Ammon's horn (tissue), 1 donor: ENCODE measurements at places on chromosomes 4 and X.

GRCh38 chr4:53782458-53782845, 191.2 kb upstream of the LNX1 start:
- DNase-seq: no peak

GRCh38 chr4:151347490-151348235, 22.3 kb upstream of the SH3D19 start:
- no peak for DNase-seq

DNA sequence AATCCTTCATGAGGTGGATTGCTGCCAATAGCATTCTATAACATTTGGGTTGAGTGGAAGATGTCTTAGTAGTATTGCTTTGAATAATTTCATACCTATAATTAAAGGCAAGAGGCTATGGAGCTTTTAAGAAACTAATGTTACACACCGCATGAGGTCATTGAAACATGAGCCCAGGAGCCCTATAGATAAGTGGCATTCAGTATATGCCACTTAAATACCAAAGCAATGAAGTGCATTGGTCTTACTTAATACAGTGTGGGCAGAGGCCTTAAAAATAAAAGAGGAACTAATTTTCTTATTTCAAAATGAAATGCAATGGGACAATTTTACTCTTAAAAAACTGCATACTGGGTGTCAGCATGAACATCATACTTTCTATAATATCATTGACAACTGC, 47.5 kb downstream of the SPATA18 start:
- DNase-seq: no peak

GRCh38 chr4:150584111-150584915, 2.4 kb downstream of the MAB21L2 start:
- DNase-seq: no peak

DNA sequence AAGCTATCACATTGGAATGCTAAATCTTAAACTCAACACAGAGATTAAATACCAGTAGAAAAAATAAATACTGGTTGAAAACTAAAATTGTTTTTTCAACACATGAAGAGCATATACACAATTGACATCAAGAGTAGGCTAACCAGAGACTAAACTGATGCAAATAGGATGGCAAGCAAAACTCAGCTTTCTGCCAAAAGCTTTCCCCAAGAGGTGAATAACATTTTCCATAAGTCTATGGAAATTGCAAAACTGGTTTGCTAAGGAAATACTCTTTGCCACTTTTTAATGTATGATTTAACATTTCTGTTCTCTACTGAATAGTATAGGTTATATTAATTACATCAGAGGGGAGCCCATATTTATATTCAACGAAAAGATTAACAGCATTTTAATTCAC, 23.8 kb downstream of the IQCM start:
- no peak for DNase-seq

GRCh38 chr4:122500852-122501501, 44.5 kb upstream of the IL2 start:
- DNase-seq: no peak

- DNase-seq: peak; percentile 61
Measured at GRCh38 chr4:1626151-1626550, 58.0 kb downstream of the FAM53A start.

DNA sequence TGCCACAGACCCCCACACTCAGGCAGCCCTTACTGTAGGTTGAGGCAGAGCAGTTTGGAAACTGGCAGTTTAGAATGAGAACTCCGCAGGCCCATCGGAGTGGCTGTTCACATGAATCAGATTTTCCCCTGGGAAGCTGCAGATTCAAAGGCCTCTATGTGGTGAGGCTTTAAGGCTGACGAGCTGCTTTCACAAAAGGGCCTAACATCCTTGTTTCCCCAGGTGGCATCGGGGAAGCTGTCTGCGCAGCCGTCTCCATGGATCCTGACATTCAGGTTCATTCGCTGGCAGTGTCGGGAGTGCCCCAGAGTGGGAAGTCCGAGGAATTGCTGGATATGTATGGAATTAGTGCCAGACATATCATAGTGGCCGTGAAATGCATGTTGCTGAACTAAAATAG, 33.7 kb downstream of the TKTL1 start:
- no peak for DNase-seq

GRCh38 chr4:55099816-55100215, 25.6 kb downstream of the KDR start:
- no peak for DNase-seq

DNA sequence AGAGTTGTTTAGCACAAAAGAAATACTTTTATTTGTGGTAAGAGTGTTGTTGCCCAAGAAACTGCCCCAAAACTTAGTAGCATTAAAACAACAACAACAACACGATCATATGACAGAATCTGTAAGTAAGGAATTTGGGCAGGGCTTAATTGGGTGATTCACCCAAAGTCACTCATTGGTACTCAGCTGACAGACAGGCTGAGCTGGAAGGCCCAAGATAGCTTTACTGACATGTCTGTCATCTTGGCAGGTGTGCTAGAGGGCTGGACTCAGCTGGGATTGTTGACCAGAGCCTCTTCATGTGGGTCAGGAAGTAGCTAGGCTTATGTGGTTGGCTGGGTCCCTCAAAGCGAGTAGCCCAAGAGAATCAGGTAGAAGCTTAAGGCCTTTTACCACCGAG, 52.3 kb downstream of the KIAA0232 start:
- no peak for DNase-seq

DNA sequence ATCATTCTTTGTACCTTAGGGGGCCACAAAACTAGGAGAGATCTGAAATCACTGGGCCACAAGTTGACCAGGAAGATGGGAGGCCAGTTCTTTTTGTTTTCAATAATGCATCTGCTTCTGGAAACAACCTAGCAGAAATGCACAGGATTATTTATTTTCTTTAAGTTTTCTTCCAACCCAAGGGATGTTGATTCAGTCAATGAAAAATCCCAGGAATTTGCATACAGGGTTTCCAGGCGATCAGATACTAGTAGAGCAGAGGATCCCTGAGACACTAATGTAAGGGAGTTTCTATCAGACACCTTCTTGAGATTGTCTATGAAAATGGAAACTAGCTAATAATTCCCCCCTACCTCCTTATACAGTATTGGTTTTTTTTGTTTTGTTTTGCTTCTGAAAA, 7.4 kb downstream of the ATOH1 start:
- DNase-seq: no peak

- DNase-seq: no peak
Measured at GRCh38 chrX:45980726-45981125, 564.5 kb downstream of the ZNF674 start.

GRCh38 chrX:276581-277201, 4.5 kb upstream of the PLCXD1 start:
- no peak for DNase-seq

DNA sequence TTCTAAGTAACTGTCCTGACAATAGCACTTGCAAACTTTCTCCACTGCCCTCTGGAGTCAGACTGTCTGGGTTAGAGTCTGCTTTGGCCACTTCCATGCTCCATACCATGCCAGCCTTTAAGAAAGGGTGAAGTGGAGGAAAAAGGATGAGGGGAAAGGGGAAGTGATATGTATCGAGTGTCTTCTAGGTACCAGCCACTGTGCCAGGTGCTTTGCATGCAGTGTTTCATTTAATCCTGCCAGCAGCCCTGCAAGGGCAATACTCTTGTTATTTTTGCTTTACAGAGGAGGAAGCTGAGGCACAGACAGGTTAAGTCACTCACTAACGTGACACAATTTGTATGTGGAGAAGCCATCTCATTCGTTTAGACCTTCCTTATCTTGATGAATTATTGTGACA, 55.6 kb downstream of the RTL9 start:
- no peak for DNase-seq

GRCh38 chr4:7235030-7235380, 42.7 kb downstream of the SORCS2 start:
- no peak for DNase-seq

- no peak for DNase-seq
Measured at GRCh38 chr4:53113431-53114225, 251.5 kb downstream of the RASL11B start.

- DNase-seq: peak; percentile 12
Measured at GRCh38 chrX:130110379-130111219, at the start of gene ELF4. TSS of gene ELF4 (minus strand) at chrX:130110497. CDS start at chrX:130081330, 29,167 bp downstream.
